ENCODE measurements at places on chromosomes 1 and 21.

DNA sequence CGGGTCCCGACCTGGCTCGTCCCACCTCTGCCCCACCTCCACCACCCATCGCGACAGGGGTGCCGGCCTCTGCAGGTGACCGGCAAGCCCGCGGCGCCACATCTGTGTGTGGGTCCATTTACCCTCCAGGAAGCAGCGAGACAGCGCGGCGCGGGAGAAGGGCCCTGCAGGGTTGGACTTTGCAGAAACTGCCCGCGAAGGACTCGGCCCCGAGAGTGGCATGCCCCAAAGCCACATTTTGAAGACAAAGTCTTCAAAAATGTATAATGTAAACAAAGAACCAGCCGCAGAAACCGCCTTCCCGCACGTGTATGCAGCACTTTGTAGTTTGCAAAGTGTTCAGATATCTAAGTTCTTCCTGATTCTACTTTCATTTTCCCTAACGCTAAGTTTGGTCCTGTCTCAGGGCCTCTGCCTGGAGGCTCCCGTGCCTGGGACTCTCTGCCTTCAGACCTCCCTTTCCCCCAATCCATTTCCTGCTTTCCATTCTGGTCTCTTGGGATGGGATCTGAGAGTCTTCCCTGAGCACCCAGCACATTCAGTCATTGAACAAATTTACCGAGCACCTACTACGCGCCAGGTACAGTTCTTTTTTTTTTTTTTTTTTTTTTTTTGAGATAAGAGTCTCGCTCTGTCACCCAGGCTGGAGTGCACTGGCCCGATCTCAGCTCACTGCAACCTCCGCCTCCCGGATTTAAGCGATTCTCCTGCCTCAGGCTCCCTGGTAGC lies 524 bp upstream of the TMCO4 start:
- peak; percentile 61 for DNase-seq

DNA sequence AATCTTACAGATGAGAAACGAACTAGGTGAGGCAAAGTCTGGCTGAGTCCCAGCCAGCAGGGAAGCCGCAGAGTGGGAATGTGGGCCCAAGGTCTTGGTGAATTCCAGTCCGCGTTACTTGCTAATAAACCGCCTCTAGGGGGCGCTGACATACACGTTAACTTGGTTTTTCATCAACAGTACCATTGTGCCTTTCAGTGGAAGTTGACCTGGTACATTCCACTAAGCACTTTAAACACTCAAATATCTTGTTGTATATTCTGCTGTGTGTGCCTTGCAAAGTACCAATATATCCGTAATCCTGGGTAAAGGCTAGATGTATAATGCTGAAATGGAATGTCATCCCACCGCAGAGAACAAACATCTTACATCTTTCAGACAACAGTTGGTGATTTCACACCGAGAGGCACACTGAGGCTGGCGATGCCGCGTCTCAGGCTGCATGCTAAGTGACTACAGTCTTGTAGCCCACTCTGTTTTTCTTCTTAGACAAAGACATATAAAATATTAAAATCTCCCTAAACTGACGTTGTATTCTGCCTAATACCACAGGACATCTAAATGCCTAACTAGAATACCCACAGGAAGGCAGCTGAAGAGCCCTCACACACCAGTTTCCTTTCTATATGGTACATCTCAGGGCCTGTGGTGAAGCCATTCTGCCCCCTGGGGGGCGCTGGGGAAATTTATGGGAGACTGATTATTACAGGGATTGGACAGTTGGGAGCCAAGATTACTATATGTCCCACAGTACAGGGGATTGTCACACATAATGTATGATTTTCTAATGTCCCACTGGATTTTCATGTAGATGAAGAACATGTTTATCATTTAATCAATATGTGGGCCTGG lies 49.2 kb upstream of the C1orf198 start:
- DNase-seq, result no peak

- peak; percentile 6 for DNase-seq
Observed at GRCh38 chr1:62962901-62963776, 179.2 kb downstream of the ATG4C start.

- DNase-seq, result no peak
Observed at GRCh38 chr1:25786887-25787759, 12.9 kb upstream of the SELENON start.

Measured in fibroblast of skin of left quadriceps (primary cell).